ENCODE measurements at places on chromosomes 16 and 17. TPM values are rescaled to one million over a fixed set of nuclear protein-coding genes. Genes with fewer than 3 reads are reported as not detected.

GRCh38 chr16:46899443-46900143 is 15.4 kb downstream of the GPT2 start:
- H3K36me3 ChIP-seq = peaks cover 16% of the 10 kb centered on the region
- DNase-seq = no peak
- H3K27me3 ChIP-seq = no peaks in the 10 kb centered on the region
- no peak overlapping the region for H3K4me3 ChIP-seq
- no peak overlapping the region for H3K27ac ChIP-seq
- peaks cover 9% of the 10 kb centered on the region for H3K4me1 ChIP-seq

TMC8 gene
- 2.6 TPM for total RNA-seq

DNA sequence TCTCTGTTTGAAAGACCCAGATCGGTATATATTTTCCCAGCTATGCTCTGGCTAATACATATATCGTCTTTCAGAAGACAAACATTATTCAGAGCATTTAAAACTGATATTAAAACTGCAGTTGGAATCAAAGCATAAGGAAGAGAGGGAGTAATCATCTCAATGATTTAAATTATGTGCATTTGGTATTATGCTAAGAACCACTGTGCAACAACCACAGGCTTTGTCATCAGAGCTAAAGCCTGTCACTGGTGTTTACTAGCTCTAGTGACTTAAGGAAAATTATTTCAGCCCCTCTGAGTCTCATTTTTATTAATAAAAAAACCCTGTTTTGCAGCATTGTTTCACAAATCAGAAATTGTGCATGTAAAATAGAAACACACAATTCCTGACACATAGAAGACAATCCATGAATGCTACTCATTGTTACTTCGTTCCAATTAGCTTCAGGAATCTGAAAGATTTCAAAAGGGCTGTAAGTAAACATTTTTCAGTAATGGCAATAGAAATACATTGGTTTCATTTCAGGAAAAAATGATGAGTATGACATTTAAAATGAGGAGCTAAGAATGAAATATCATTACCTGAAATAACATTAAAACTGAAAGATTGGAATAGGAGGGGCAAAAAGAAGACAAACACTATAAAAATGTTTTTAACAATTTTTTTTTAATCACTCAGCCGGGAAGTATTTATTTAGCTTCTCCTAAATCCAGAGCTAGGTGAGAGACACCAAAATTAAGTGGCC is 136.5 kb upstream of the ADAMTS18 start:
- no peak overlapping the region for H3K4me3 ChIP-seq
- H3K27ac ChIP-seq = no peak overlapping the region
- no peaks in the 10 kb centered on the region for H3K36me3 ChIP-seq
- peaks cover 79% of the 10 kb centered on the region for H3K27me3 ChIP-seq
- H3K4me1 ChIP-seq = no peaks in the 10 kb centered on the region

PRSS27 gene
- 14.8 TPM for total RNA-seq

NUPR1 gene
- total RNA-seq = 21.3 TPM

GRCh38 chr17:4201226-4201625 is 58.2 kb downstream of the CYB5D2 start:
- H3K4me3 ChIP-seq = no peak overlapping the region
- no peaks in the 10 kb centered on the region for H3K27me3 ChIP-seq
- no peak overlapping the region for H3K27ac ChIP-seq
- peaks cover 16% of the 10 kb centered on the region for H3K36me3 ChIP-seq
- H3K4me1 ChIP-seq = no peaks in the 10 kb centered on the region
- DNase-seq = no peak

DNA sequence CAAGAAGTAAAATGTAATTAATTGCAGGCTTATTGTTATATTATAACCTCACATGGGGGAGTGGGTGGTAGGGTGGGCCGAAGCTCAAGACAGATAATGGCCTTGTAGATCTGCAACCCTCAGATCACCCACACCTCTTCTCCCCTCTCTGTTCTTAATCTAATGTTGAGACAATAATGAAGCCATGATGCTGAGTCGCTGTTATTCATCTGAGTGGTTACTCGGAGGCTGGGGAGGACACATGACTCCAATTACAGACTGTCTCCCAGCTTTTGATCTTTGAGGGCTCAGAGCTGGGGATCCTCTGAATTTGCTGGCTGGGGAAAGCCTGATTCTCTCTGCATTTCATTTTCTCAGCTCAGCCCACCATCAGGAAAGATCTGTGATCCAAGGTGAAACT is 275.3 kb downstream of the SHISA9 start:
- no peaks in the 10 kb centered on the region for H3K36me3 ChIP-seq
- H3K4me3 ChIP-seq = no peak overlapping the region
- H3K4me1 ChIP-seq = peaks cover 27% of the 10 kb centered on the region
- DNase-seq = no peak
- peak overlapping the region; percentile 72 for H3K27ac ChIP-seq

GRCh38 chr16:15613676-15614075 is 29.3 kb downstream of the MARF1 start:
- DNase-seq = peak; percentile 91
- peaks cover 37% of the 10 kb centered on the region for H3K4me1 ChIP-seq
- peak overlapping the region; percentile 98 for H3K27ac ChIP-seq
- peak overlapping the region; percentile 45 for H3K4me3 ChIP-seq

- H3K4me3 ChIP-seq = no peak overlapping the region
- H3K36me3 ChIP-seq = no peaks in the 10 kb centered on the region
- no peak for DNase-seq
- no peak overlapping the region for H3K27ac ChIP-seq
Observed at GRCh38 chr16:80084163-80084562, 456.6 kb upstream of the DYNLRB2 start.

DNA sequence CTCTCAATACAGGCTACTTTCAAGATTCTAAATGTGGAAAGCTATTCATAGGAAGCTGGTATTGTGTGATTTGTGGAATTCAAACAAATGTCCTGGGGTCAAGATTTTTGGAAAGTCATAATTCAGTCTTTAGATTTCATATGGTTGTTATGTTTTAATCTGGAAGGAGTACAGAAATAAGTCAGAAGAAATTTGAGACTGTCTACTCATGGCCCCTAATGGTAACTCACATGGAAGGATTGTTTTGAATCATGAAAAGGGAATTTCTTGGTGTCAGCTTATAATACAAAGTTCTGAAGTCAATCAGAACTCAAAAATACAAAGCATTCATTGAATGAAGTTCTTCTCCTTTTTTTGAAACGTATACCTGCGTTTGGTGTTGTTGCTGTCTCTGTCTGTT is 3.1 kb downstream of the KCNJ2 start:
- H3K4me1 ChIP-seq = peaks cover 15% of the 10 kb centered on the region
- no peak overlapping the region for H3K4me3 ChIP-seq
- H3K27me3 ChIP-seq = peaks cover 11% of the 10 kb centered on the region
- no peaks in the 10 kb centered on the region for H3K36me3 ChIP-seq
- H3K27ac ChIP-seq = no peak overlapping the region

GRCh38 chr17:79812353-79813258 is 15.7 kb upstream of the CBX8 start:
- no peak for DNase-seq
- H3K27me3 ChIP-seq = no peaks in the 10 kb centered on the region
- peaks cover 39% of the 10 kb centered on the region for H3K4me1 ChIP-seq
- peak overlapping the region; percentile 48 for H3K4me3 ChIP-seq

B3GNT9 gene
- 4.2 TPM for total RNA-seq

GRCh38 chr16:72588551-72588950 is 416.6 kb upstream of the PMFBP1 start:
- H3K27ac ChIP-seq = no peak overlapping the region
- H3K36me3 ChIP-seq = no peaks in the 10 kb centered on the region
- H3K4me3 ChIP-seq = no peak overlapping the region
- H3K27me3 ChIP-seq = no peaks in the 10 kb centered on the region
- no peak for DNase-seq

KRTAP4-5 gene
- total RNA-seq = not detected

SLC6A2 gene
- total RNA-seq = 0.50 TPM

DNA sequence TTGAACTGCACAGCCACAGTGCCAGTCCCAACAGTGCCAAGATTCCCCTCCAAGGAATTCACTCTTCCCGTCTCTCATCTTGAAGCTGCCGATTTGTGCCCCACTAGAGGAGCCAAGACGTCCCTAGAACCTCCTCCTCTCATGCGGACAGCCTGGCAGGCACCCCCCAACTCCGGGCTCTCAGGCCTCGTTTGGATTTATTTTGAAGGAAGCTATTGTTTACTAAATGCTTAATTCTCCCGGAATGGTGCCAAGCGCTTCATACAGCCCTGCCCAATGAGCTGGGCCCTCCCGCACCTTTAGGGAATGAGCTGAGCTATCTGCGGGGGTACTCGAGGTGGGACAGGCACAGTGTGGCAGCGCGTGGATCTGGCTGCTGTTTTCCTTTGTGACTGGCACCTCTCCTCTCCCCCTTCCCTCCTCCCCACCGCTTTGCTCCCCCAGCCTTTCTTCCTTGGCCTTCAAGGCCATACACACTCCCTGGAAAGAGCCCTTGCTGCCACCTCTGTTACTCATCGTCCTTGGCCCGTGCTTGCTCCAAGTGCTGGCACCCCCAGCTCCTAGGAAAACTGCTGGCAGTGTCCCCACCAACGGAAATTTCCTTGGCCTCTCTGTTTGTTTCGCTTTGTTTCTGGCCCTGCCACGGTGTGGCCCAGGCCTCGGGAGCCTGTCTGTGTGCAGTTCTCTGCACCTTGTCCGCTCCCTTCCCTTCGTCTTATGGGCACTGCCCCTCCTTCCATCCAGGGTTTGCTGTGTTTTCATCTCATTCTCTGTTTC is 49.9 kb upstream of the CDR2 start:
- no peak overlapping the region for H3K4me3 ChIP-seq
- no peak for DNase-seq
- H3K4me1 ChIP-seq = no peaks in the 10 kb centered on the region
- 0 out of 2 replicates have a peak, but pooled peaks cover 8% of the 10 kb centered on the region for H3K36me3 ChIP-seq
- H3K27ac ChIP-seq = no peak overlapping the region
- H3K27me3 ChIP-seq = no peaks in the 10 kb centered on the region

GRCh38 chr17:65978871-65979270 is 213.1 kb downstream of the CEP112 start:
- no peaks in the 10 kb centered on the region for H3K27me3 ChIP-seq
- no peak overlapping the region for H3K4me3 ChIP-seq
- H3K4me1 ChIP-seq = no peaks in the 10 kb centered on the region
- H3K27ac ChIP-seq = no peak overlapping the region

COPS3 gene
- 87.6 TPM for total RNA-seq

IRX6 gene
- total RNA-seq = not detected

DNA sequence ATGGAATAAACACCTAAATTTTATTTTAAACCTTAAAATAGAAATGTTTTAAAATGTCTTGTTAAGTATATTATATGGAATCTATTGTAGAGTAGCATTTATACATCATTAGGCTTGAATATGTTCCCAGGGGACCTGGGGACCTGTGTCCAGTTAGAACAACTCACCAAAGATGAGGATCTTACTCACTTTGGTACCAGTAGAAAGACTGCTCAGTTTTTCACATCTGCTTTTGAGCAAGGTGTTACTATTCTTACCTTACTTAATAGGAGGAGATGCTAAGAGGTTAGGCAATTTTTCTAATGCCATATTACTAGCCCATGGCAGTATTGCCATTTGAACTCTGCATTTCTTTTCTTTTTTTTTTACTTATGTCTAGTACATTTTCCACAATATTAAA is 14.7 kb downstream of the STXBP4 start:
- no peak overlapping the region for H3K4me3 ChIP-seq
- H3K27me3 ChIP-seq = no peaks in the 10 kb centered on the region
- no peaks in the 10 kb centered on the region for H3K4me1 ChIP-seq
- DNase-seq = no peak

DNA sequence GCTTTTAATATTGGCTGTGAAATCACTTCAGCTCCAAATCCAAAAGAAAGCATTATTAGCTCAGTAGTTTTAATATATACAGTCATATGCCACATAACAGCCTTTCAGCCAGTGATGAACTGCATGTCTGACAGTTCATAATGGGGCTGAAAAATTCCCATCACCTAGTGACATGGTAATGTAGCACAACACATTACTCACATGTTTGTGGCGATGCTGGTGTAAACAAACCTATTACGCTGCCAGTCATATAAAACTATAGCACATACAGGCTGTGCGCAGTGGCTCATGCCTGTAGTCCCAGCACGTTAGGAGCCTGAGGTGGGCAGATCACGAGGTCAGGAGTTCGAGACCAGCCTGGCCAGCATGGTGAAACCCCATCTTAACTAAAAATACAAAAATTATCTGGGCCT is 92.2 kb downstream of the TUBD1 start:
- H3K4me1 ChIP-seq = peaks cover 34% of the 10 kb centered on the region
- peak overlapping the region; percentile 41 for H3K27ac ChIP-seq
- H3K4me3 ChIP-seq = no peak overlapping the region
- H3K27me3 ChIP-seq = no peaks in the 10 kb centered on the region

DNA sequence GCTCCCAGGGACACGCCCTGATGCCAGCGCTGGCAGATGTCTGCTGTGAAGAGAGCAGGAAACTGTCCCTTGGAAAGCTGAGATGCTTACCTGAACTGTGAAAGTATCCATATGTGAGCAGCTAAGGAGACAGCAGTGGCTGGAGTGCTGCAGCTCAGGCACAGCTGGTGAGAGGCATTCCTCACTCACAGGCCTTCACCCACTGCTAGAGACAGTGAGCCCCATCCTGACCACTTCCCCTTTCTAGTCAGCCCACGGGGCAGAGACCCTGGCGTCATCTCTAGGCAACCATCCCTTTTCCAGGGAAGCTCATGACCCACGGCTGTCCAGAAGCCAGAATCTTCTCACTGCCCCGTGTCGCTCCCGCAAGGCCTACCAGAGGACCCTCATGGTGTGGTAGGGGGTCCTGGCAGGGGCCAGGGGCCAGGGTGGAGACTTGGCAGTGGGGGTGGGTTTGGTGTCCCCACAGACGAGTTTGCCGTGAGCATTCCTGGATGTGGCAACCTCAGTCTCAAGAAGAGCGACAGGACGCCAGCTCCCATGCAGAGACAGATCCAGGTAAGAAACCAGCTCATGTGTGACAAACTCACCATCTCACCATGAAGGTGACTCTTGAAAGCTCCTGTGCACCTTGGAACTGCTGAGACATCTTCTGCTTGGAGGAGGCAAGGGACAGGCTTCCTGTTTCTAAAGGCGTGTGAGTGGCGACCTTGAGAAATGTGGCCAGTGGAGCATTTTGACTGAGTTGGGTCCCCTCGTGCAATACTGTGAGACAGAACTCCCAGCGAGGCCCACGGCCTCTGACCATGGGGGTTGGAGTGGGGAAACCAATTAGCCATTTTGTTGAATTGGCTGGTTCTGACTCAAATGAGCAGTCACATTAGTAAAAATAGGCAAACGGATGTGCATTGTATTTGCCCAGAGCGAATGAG is at the start of gene SCIMP:
Gene SCIMP, minus strand, starts transcription at position 216 of the 932 bp plus-strand sequence. Its CDS starts 105 bp downstream, at position 111.
- H3K4me3 ChIP-seq = no peak within 1 kb of the TSS
- DNase-seq = no peak
- no peak within 1 kb of the TSS for H3K27ac ChIP-seq
- H3K27me3 ChIP-seq = no peaks in the 10 kb centered on the region

DNA sequence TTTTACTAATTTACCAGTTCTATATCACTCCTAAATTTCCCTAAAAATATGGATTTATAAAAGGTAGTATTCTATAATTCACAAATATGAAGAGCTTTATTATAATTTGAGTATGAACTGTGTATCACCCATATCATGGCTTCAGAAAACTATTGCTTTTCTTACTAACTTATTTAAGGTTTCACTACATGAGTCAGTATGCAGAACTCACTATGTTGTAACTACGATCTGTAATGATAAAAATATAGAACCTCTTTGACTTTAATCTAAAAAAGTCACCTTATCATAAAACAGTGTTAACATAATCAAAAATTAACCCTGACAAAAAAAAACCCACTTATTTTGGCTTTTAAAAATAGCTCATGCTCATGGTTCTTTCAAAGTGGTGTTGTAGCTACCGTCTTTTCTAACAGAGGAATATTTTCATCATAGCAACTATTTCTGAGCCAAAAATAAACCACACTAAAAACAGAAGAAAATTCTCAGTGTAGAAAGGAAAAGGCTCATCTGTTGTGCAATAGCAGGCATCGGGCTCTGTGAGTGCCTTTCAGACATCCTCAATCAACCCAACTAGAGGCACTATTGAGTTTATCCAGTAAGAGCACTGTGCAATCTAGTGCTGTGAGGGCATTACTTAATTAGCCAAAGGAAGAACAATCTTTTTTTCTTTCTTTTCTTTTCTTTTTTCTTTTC is 42.1 kb downstream of the ITGAM start:
- DNase-seq = peak; percentile 41
- H3K27ac ChIP-seq = no peak overlapping the region
- no peaks in the 10 kb centered on the region for H3K4me1 ChIP-seq
- H3K4me3 ChIP-seq = no peak overlapping the region
